Endodermal cell (in vitro differentiated cells): ENCODE measurements at places on chromosomes 2 and 18. TPM values are rescaled to one million over a fixed set of nuclear protein-coding genes. Genes with fewer than 3 reads are reported as not detected.

Gene VSNL1
- 0.33 to 1.5 TPM (median 1.4 TPM) in 3 replicates for total RNA-seq

Gene SULT1C2
- 0.92 to 1.4 TPM (median 1.00 TPM) in 3 replicates for total RNA-seq

Gene TDRD15
- 0.29 and 0.44 TPM in 2 replicates for total RNA-seq

Gene ATRAID
- 140 to 151 TPM (median 145 TPM) in 3 replicates for total RNA-seq

Gene MALL
- total RNA-seq = 5.0 and 5.2 TPM in 2 replicates

Gene PMAIP1
- total RNA-seq = 106 and 121 TPM in 2 replicates

Gene CYP27C1
- total RNA-seq = 2.4 to 5.1 TPM (median 4.9 TPM) in 3 replicates

Gene HTR2B
- not detected in 2 replicates for total RNA-seq

GRCh38 chr2:2788076-2788475 lies 457.0 kb upstream of the MYT1L start:
- H3K4me3 ChIP-seq = no peak overlapping the region
- DNase-seq = peak; percentile 93
- peaks cover 15% of the 10 kb centered on the region for H3K4me1 ChIP-seq

DNA sequence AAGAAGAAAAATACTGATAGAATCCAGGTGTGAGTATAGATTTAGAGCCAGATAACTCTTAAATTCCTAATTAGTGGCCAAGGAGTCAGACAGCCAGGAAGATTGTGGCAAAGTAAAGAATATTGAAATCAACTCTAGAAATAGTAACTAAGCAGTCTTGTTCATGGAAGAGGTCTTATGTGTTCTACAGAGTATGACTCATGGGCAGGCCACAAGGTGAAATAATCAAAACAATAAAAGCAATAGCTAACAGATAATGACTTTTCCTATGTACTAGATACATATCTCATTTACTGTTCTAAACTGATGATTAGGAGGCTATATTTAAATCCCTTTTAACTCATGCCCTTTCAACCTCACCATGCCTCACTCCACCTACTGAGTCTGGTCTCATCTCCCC lies 227.4 kb upstream of the COL3A1 start:
- no peaks in the 10 kb centered on the region for H3K4me1 ChIP-seq
- no peak overlapping the region for H3K4me3 ChIP-seq
- H3K27ac ChIP-seq = no peak overlapping the region
- no peak for DNase-seq
- H3K36me3 ChIP-seq = no peaks in the 10 kb centered on the region

DNA sequence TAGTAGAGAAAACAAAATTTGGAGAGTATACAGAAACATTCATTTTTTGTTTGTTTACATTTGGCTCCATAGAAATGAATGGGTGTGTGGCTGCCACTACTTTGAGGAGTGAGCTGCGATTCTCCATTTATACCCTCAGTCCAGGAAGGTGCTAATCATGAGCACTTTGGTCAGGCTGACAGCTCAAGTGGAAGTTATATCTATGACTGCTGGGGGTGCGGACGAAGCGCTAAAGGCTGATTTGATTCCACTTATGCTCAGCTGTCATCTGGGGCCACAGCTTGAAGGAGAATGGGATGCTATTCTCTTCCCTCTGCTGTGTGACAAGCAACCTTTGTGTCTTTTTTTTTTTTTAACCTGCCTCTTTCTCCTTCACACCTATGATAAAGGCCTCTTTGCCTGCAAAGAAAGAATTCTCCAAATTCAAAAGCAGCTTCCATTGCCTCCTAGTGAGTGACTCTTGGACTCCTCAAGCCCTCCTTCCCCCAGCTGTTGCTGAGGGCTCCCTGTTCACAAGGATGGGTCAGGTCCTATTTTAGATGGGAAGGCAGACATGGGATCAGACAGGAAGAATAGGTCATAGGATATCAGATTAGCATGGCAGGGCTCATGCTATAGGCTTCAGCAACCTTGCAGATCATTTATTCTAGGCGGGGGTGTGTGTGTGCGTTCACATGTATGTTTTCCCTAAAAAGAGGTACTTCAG lies 201.6 kb downstream of the SETBP1 start:
- H3K36me3 ChIP-seq = peaks cover 4% of the 10 kb centered on the region
- peaks cover 4% of the 10 kb centered on the region for H3K4me1 ChIP-seq
- no peak for DNase-seq
- no peaks in the 10 kb centered on the region for H3K27me3 ChIP-seq
- no peak overlapping the region for H3K27ac ChIP-seq

DNA sequence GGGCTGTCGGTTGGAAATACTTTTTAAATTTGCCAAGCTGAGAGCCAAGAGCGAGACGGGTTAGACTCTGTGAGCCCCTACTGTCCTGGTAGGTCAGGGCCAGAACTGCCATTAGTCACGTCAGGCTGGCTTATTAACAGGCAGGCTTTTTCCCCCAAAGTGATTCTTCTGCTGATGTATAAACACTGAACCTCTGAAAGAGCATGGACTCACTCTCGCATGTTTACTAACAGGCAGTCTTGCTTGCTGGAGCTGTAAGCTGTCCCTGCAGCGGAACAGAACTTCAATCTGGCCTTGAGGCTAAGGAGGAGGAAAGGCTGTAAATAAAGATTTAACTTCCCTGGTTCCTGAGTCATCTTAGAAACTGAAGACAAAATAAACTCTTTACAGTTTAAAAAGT lies 288.4 kb downstream of the PIEZO2 start:
- no peak overlapping the region for H3K27ac ChIP-seq
- no peaks in the 10 kb centered on the region for H3K36me3 ChIP-seq
- H3K27me3 ChIP-seq = no peaks in the 10 kb centered on the region

DNA sequence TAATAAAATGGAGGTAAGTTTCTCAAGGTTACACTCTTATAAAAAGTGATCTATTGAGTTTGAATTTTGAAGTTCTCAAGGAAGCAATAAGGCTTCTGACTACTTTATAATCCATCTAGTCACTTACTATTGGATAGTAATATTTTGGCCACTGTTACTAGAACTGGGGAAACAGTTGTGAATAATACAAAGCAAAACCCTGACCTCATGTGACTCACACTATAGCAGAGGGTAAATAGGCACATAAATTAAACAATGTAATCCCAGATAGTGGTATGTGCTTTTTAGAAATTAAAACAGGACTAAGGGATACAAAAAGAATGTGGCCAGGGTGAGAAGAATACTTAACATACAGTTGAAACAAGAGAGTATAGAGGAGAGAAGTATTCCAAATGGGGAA lies 78.6 kb downstream of the CALCRL start:
- no peaks in the 10 kb centered on the region for H3K4me1 ChIP-seq
- no peak overlapping the region for H3K27ac ChIP-seq
- no peaks in the 10 kb centered on the region for H3K36me3 ChIP-seq
- DNase-seq = no peak

- no peaks in the 10 kb centered on the region for H3K4me1 ChIP-seq
- no peak overlapping the region for H3K4me3 ChIP-seq
- H3K27me3 ChIP-seq = no peaks in the 10 kb centered on the region
- no peak for DNase-seq
- no peak overlapping the region for H3K27ac ChIP-seq
These were observed 20.8 kb downstream of the SP140L start for GRCh38 chr2:230347659-230348305.

- no peak for DNase-seq
- H3K36me3 ChIP-seq = peaks cover 12% of the 10 kb centered on the region
- no peak overlapping the region for H3K27ac ChIP-seq
- H3K4me1 ChIP-seq = no peaks in the 10 kb centered on the region
- H3K27me3 ChIP-seq = no peaks in the 10 kb centered on the region
These were observed 50.2 kb downstream of the PLEKHB2 start for GRCh38 chr2:131155208-131155855.

- no peak overlapping the region for H3K4me3 ChIP-seq
- H3K36me3 ChIP-seq = no peaks in the 10 kb centered on the region
- no peaks in the 10 kb centered on the region for H3K27me3 ChIP-seq
- DNase-seq = no peak
- H3K4me1 ChIP-seq = no peaks in the 10 kb centered on the region
These were observed 10.7 kb downstream of the ARHGAP15 start for GRCh38 chr2:143139835-143140393.

- no peak overlapping the region for H3K27ac ChIP-seq
- DNase-seq = no peak
- H3K4me3 ChIP-seq = no peak overlapping the region
- no peaks in the 10 kb centered on the region for H3K36me3 ChIP-seq
These were observed 29.9 kb downstream of the PTPN18 start for GRCh38 chr2:130385709-130386108.

DNA sequence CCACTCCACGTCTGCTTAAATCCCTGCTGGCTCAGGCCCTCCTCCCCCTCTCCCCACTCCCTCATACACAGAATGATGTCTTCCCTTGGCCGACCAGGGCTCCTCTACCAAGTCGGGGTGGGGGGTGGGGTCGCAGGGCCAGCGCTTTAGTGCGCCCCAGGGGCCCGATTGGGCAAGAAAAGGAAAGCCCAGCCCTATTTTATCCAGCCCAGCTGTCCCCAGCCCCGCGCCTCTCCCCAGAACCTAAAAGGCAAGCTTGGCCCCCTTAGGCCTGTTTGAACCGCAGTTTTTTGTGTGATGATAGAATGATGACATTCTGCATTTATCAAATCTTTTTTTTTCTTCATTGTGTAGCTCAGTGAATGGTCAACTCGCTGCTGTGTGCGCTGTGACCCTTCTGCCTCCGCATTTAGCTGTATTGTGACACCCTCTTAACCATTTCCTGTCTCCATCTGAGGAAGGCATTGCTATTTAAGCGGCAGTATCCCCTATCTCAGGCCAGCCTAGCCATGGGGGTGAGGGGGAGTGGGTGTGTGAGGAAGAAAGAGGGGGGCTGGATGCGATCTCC lies 231.4 kb downstream of the HAUS1 start:
- DNase-seq = peak; percentile 88
- H3K27me3 ChIP-seq = peaks cover 32% of the 10 kb centered on the region

GRCh38 chr2:71212336-71212735 lies 14.6 kb downstream of the PAIP2B start:
- H3K27me3 ChIP-seq = peaks cover 10% of the 10 kb centered on the region
- H3K4me1 ChIP-seq = no peaks in the 10 kb centered on the region
- no peaks in the 10 kb centered on the region for H3K36me3 ChIP-seq
- no peak overlapping the region for H3K27ac ChIP-seq

- H3K4me3 ChIP-seq = no peak overlapping the region
- H3K4me1 ChIP-seq = no peaks in the 10 kb centered on the region
- no peaks in the 10 kb centered on the region for H3K27me3 ChIP-seq
- no peak for DNase-seq
- no peak overlapping the region for H3K27ac ChIP-seq
- no peaks in the 10 kb centered on the region for H3K36me3 ChIP-seq
These were observed 200.9 kb upstream of the EPAS1 start for GRCh38 chr2:46096260-46096659.

DNA sequence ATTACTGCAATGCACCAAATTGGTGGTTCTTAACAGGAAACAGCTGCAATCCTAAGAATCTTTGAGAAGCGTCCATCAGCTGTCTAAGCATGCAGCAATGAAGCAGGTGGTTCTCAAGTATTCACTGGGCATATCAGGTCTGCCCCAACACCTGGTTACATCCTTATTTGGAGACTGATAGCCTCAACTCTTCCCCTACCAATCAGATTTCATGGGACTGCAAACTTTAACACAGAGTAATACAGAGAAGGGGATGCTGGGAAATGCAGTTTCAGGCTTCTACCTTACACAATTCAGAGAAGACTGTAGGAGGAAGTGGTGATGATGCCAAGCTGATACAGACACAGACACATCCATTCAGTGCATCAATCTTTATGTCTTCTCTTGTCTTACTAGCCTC lies 240.5 kb downstream of the BCL2 start:
- H3K36me3 ChIP-seq = no peaks in the 10 kb centered on the region
- DNase-seq = peak; percentile 22
- H3K4me1 ChIP-seq = no peaks in the 10 kb centered on the region
- H3K27me3 ChIP-seq = no peaks in the 10 kb centered on the region
- H3K4me3 ChIP-seq = no peak overlapping the region

- DNase-seq = no peak
- H3K4me3 ChIP-seq = no peak overlapping the region
- no peaks in the 10 kb centered on the region for H3K36me3 ChIP-seq
- H3K27ac ChIP-seq = no peak overlapping the region
- no peaks in the 10 kb centered on the region for H3K27me3 ChIP-seq
These were observed 226.7 kb downstream of the GULP1 start for GRCh38 chr2:188518381-188518780.

DNA sequence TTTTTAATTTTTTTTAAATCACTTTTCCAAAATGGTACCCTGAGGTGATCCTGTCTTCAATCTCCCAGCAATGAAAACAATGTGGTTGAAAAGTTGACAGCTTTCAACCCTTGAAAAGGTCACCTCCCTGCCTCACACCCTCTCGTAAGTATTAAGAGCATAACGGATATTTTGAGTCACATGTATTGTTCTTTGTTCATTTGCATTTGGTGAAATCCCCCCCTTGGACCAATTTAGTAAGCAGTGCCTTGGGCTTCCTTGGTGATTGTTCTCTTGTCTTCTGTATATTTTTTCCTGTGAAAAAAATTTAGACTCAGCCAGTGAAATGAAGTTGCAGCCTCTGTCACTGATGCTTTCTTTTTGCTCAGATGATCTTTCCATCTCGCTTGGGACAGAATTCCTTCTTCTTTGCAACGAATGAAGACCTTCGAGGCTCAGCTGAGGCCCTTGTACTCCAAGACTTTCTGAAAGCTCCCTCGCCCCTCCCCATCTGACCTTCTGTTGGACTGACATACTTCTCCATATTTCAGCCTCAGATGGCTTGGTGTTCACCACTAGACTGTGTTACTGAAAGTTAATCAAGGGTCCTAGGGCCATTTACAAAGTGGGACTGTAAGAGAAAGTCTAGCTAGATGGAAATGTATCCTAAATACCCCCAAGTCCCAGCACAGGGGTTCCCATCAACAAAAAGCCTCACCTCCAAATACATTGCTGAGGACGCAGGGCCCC lies 158.4 kb downstream of the BCL2 start:
- H3K27me3 ChIP-seq = peaks cover 2% of the 10 kb centered on the region

DNA sequence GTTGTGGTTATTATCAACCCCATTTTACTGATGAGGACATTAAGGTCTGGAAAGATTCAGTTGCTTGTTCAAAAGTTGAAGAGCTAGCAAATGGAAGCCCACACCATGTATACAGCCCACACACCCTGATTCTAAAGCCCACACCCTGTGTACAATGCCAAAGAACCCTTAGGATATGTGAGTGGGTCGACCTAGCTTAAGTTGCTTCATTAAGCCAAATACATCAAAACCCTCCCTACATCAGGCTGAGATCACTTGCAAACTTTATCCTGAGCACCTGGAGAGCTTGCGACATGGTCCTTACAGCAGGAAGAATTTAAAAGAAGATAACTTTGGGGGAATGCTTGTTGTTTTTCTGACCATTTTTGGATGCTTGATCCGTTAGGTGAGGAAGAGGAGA lies 435 bp upstream of the ARHGAP25 start:
- no peak for DNase-seq
- no peaks in the 10 kb centered on the region for H3K36me3 ChIP-seq
- H3K4me1 ChIP-seq = no peaks in the 10 kb centered on the region
- no peak overlapping the region for H3K4me3 ChIP-seq
- no peak overlapping the region for H3K27ac ChIP-seq

DNA sequence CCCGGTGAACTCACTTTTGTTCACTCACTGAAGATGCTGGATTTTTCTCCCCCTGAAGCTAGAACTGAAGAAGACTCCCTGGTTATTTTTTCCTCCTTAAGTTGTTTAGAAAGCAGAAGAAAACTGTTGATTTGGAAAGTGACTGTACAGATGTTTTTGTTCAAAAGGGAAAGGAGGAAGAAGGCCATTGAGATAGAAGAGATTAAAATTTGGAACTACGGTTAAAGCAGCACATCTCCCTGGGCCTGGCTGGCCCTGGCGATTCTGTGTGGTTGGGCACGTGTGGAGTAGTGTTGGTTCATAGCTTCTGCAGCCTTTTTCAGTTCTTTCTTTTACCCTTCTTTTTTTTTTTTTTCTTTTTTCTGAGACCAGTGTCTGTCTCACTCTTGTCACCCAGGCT lies 109.2 kb downstream of the MAP4K4 start:
- H3K4me3 ChIP-seq = no peak overlapping the region
- H3K27ac ChIP-seq = no peak overlapping the region
- no peaks in the 10 kb centered on the region for H3K36me3 ChIP-seq
- no peak for DNase-seq
